ENCODE measurements at places on chromosomes 3 and 15.

DNA sequence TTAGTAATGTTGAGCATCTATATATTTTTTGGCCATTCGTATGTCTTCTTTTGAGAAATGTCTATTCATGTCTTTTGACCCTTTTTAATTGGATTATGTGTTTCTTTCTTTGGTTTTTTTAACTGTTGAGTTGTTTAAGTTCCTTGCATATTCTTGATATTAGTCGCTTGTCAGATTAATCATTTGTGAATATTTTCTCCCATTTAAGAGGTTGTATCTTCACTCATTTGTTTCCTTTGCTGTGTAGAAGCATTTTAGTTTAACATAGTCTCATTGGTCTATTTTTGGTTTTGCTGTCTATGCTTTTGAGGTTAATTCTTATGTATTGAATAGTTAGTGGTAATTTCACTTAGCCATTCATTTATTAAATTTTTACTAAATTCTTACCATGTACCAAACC lies 283.8 kb downstream of the ZPLD1 start:
- no peak for DNase-seq

DNA sequence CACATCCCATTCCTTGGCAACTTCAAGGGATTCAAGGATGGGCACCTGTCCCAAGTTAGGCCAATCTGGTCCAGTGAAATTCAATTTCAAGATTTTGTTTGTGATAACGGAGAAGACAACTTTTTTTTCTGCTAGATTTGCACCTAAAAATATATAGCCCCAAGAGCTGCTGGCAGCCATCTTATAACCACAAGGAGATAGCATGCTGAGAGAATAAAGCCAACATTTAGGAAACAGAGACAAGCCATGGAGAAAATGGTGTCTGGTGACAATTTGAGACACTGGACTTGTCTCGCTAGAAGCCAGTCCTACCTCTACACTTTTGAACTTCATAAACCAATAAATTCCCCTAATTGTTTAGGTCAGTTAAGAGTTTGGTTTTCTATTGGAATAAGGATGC lies 5.4 kb downstream of the PARL start:
- DNase-seq: no peak

DNA sequence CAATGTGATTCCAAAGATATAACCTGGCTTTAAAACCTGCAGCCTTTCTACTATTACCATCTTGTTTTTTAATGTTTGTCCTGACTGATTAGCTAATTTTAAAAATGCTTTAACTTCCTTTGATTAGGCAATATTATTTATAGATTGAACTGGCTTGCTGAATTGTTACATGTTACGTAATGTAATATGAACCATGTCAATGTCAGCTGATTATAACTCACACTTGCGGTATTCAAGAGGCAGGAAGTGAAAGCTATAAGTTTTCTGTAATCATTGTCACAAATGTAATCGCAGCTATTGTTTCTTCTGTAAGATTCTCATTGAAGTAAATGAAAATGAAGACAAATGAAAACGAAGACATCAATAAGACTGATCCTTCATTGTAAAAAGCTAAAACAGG lies 146.8 kb downstream of the ROBO2 start:
- DNase-seq: no peak

DNA sequence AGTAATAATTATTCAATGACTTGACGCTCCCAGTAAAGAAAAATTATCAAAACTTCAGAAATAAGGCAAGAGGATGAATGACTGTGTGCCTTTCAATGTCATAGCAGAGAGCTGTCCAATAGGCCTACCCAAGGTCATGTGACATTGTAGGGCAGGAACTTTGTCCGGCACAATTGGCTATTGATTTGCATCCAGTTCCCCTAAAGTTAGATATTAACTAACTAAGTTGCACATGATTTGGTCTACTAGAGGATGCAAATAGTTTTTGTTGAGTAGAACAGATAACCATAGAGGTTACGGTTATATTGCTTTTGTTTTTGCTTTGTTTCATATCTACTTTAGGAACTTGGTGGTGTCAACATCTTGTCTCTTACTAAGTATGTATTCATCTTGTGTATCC lies 127.9 kb upstream of the PFN2 start:
- no peak for DNase-seq

DNA sequence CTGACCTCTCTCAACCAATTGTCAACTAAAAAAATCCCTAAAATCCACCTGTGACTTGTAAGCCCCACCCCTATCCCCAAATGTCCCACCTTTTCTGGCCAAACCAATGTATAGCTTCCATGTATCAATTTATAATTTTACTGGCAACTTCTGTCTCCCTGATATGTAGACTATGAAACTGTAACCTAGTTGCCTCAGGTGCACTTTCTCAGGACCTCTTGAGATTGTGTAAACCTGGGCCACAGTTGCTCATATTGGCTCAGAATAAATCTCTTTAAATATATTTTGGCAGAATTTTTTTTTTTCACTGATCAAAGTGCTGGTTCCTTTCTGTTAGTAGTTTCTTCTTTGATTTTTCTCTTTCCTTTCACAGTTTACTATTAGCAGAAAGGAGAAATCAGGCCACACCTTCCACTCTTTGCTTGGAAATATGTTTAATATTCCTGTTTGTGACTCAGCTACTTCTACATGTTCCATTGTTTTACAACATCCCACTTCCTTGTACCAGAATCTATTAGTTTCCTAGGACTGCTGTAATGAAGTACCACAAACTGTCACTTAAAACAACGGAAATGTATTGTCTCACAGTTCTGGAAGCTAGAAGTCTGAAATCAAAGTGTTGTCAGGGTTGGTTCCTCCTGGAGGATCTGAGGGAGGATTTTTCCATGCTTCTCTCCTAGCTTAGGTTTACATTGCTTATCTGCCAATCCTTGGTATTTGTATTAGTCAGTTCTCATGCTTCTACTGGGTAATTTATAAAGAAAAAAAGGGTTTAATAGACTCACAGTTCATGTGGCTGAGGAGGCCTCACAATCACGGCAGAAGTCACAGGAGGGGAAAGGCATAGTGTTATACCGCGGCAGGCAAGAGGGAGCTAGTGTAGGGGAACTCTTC lies 801.2 kb upstream of the ARPP21 start:
- no peak for DNase-seq

DNA sequence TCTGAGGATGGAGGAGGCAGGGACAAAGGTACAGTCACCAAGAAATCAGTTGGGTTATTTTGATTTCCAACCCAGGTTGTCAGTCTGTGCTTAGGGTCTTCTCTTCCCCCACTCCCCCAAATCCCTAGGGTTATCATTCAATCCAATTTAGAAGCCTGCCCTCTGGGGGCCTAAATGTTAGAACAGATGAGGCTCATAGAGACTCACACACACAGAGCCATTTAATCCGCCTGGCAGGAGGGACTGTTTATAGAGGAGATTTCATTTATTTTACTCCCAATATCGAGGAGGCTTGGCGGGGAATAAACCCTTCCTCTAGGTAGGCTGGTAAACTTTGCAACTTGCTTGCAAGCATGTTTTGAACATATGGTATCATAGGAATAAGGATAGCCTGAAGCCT lies 52.8 kb downstream of the RHCG start:
- DNase-seq: no peak

GRCh38 chr3:35969406-35969805 lies 330.1 kb downstream of the ARPP21 start:
- no peak for DNase-seq

GRCh38 chr3:61686228-61686648 lies 124.9 kb downstream of the PTPRG start:
- DNase-seq: no peak

DNA sequence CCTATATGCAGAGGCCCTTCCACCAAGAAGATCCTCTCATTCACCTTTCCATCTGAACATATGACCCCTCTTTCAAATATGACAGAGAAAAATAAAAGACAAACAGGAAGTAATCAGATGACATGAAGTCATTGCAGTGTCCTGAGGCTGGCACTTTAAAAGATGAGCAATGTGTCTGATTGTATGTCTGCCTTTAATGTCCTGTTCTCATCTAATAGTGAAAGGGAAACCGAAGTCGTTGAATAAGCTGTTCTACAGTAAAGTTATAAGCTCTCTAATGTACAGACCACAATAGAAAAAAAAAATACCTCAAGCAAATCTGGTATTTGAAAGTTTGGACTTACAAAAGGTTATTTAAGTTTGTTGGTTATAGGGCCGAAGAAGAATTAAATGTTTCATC lies 243.0 kb downstream of the CLSTN2 start:
- DNase-seq: no peak

DNA sequence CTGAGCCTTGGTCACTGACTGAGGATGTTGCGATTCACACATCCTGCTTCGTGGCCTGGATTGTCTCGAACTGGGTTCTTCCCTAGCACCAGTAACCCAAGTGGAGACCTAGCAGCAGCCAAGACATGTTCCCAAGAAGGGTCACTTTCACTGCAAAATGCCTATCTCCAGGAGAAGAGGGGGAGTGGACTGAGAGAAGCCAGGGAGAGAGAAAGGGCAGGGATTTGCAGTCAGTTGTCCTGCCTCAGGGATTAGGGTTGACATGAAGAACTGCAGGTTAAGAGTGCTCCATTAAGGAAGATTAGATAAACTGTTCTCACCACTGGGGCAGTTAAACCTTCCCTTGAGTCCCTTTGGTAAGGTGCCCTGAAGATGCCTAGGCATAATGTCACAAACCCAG lies 5.7 kb upstream of the CD276 start:
- no peak for DNase-seq

GRCh38 chr3:68007621-68008226 lies 353.3 kb upstream of the SUCLG2 start:
- DNase-seq: no peak

GRCh38 chr15:98787194-98787593 lies 138.9 kb downstream of the IGF1R start:
- no peak for DNase-seq

DNA sequence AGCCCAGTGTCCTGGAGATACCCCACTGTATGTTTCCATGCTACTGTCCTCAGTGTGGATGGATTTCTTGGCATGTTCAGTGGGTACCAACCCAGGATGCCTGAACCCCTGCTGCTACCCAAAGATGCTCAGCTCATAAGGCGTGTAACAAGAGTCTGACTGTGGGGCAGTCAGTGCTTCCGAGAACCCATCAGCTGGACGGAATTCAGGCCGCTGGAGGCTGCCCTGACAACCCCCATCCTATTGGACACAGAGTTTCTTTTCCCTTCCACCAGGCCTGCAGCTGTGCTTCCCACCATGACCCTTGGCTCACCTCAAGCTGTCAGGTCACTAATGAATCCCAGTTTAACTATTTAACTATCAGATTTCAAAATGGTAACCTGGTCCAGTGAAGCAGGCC lies 224.1 kb upstream of the FEZF2 start:
- no peak for DNase-seq

GRCh38 chr3:112059497-112059896 lies 25.0 kb downstream of the TMPRSS7 start:
- no peak for DNase-seq

- no peak for DNase-seq
Observed at GRCh38 chr3:43693594-43693993, 2.9 kb downstream of the ABHD5 start.

GRCh38 chr15:66877477-66878271 lies 175.6 kb downstream of the SMAD6 start:
- no peak for DNase-seq

DNA sequence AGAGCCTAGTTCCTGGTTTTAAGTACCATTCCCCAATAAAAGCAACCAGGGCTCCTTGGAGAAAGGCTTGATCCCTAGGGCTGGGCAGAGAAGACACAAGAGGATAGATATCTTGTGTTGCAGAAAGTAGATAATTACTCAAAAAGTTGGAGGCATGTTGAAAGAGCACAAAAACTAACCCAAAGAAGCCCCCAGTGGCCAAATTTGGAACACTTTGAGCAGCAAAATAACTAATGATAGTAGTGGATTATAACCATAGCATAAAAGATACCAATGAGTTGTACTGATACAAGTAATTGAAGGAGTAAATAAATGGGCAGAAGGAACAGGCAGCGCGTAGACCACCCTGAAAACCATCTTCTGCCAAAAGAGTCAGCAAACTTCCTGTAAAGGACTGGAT lies 12.0 kb downstream of the EXOSC7 start:
- no peak for DNase-seq

GRCh38 chr3:133884887-133885711 lies 10.6 kb downstream of the RAB6B start:
- DNase-seq: no peak

DNA sequence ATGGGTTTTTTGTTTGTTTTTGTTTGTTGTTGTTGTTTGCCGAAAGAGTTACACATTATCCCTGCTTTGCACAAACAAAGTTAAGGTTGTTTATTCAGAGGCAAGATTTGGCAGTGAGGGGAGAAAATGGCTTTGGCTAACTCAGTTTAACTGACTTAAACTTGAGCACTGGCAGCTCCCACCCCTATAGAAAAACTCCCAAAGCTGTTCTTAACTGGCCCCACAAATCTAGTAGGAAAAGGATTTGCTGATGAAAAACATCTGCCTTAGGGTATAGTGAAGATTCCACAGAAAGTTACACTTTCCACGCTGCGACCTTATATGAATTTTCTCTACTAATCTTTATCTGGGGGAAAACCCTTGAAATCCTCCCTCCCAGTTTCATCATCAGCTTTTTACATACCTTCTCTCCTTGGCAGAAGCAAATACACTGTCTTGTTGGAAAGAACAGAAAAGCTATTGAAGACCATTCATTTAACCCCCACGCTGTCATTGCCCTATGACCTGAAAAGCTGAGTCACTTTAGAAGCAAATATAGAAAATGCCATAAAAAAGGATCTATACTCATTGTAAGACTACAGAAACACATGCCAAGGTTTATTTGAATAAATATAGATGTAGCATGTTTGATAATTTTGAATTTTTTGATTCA lies 551.7 kb downstream of the NR2F2 start:
- DNase-seq: no peak

DNA sequence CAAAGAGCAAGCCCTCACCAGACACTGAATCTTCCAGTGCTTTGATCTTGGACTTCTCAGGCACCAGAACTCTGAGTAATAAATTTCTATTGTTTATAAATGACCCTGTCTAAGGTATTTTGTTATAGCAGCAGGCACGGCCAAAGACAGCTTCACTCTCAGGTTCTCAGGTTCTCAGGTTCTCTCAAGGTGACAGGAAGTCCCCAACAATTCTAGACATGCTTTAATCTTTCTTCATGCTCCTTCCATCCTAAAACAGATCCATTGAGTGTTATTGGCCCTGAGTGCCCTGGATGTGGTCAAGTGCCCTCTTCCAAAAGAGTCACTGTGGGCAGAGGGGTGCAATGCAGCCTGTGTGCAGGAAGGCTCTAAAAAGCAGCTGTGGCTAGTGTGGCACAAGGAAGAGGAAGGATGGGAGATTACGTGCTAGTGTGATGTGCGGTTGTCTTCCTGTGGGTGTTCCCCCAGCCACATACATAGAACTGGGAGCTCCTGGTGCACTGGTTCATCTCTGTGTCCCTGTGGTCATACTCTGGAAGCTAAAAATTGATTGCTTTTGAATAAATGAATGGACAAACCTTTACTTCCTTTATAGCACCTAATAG lies 11.0 kb upstream of the RAB7A start:
- DNase-seq: no peak
